ENCODE measurements at places on chromosomes 1 and 21.
A peak's percentile ranks its signal among the peaks of the same experiment; 100 is the strongest.

- peak; percentile 96 for DNase-seq
These were observed 19.7 kb upstream of the NRDC start for GRCh38 chr1:51898090-51898734.

DNA sequence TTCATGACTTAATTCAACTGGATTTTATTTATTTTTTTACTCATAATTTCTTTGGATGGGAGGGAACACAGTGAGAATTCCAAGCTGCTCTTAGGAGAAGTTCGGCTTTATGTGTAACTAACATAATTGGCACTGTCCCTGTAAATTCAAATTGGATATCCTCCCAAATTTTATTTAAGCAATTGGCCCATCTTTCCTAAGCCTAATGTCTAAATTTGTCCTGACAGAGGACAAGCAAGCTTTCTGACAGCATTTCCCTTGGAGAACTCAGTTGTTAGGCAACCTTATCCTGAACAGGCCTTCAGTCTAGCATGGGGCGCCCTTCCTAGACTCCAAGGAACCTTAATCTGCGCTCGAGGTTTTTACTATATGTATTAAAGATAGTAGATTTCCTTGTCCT is 550.3 kb downstream of the NUF2 start:
- no peak for DNase-seq

GRCh38 chr1:46183079-46183847 is 7.0 kb upstream of the P3R3URF start:
- DNase-seq: peak; percentile 99

- no peak for DNase-seq
These were observed 390 bp upstream of the S100A9 start for GRCh38 chr1:153357076-153357852.

- DNase-seq: peak; percentile 71
These were observed 120.7 kb downstream of the ACTL8 start for GRCh38 chr1:17875882-17876280.

DNA sequence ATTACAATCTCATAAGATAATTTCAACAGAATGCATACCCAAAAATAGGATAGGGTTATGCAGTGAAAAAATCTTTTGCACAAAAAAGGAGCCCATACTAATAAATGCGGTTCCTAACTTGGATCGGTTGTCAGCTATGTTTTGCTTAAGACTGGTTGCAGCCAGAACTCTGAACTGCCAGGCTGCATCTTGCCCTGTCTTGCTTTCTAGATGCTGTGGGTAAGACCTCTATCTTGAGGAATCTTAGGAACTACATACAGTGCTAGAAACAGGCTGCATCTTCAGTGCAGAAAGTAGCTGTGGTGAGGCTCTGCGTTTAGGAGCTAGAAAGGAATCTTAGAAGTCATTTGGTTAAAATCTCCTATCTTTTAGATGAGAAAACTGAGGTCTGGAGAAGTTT is 45.6 kb upstream of the PLA2G4A start:
- no peak for DNase-seq

DNA sequence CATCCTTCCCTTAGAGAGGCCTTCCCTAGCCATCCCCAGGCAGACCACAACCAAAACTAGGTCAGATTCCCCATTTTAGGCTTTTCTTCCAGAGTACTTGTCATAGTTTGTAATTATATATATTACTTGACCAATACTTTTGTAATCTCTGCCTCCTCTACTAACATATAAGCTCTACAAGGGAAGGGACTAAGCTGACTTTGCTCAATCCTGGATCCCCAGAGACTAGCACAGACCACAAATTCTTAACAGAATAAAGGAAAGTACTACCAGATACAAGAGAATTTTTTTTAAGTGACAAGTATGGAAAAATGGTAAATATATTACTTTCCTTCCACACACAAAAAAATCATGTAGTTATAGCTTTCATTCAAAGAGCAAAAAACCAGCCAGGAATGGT is 2.0 kb downstream of the ZMYM6 start:
- no peak for DNase-seq

- no peak for DNase-seq
These were observed 27.5 kb upstream of the RSPO1 start for GRCh38 chr1:37662031-37662755.

All from NCI-H226 (cell line).